Activated CD4-positive, alpha-beta T cell treated with anti-CD3 and anti-CD28 coated beads, Interleukin-10, Interleukin-2, amounts not matched to agents 100 ng/mL and 50 ng/mL, durations not matched to agents 16 hours and 8 hours (primary cell): ENCODE measurements at places on chromosomes 3 and 15.

DNA sequence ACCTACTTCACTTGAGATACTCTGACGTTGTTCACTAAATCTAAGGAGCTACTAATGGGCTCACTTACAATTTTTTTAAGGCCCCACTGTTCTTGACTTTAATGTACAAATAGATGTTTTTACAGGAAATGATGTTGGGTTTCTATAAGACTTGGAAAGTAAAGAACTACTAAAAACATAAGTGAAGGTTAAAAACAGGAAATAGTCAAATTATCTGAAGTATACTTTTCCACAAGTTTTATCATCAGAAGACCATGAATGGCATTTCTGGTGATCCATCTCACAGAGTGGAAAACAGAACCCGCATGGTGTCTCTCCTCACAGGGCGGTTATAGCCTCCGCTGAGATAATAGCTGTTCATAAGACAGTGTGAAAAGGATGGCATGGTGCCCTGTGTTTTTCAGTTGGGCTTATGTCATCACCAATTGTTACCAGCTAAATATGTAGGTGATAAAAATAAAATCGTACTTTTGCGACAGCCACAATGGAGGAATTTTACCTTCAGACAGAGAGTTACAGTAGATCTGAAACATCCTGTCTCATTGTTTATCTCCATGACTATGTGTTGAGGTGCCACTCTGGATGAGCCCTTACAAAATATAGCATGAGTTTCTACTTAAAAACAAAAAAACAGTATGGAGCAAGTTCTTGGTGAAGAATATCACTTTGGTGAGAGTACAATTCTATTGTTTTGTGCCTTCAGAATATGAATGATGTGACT is 462.4 kb downstream of the RAP2B start:
- DNase-seq: peak; percentile 69

DNA sequence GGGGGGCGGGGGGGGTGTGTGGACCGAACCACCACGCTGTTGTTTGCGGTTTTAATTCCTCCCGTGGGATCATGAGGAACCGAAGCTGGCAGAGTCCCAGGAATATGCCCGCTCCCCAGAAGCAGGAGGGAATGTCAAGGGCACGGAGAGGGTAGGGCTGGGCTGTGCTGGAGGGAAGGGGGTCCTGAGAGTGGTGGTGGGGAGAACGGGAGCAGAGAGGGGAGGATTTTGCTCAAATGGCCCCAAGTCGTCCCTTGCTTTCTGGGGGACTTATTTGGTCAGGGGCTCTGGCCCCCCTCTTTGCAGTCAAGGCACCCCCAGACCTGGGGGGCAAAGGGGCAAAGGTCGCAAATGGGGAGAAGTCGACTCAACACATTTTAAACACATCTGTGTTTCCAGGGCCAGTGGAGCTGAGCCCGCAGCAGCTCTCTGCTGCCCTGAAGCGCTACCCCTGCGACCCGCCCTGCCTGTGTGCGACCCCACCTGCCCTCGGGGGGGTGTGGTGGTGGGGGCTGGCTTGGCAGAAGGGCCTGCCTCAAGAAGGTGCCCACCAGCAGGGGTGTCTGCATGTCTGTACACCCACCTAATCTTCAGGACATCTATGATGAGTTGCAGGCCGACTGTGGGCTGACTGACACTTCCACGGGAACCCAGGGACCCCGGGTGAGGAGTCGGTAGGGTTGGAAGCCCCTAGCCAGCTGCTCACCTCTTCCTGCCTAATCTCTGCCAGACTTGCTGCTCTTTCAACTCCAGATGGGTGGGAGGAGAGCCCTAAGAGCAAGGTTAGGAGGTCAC is 602 bp upstream of the ATP2B2 start:
- no peak for DNase-seq

DNA sequence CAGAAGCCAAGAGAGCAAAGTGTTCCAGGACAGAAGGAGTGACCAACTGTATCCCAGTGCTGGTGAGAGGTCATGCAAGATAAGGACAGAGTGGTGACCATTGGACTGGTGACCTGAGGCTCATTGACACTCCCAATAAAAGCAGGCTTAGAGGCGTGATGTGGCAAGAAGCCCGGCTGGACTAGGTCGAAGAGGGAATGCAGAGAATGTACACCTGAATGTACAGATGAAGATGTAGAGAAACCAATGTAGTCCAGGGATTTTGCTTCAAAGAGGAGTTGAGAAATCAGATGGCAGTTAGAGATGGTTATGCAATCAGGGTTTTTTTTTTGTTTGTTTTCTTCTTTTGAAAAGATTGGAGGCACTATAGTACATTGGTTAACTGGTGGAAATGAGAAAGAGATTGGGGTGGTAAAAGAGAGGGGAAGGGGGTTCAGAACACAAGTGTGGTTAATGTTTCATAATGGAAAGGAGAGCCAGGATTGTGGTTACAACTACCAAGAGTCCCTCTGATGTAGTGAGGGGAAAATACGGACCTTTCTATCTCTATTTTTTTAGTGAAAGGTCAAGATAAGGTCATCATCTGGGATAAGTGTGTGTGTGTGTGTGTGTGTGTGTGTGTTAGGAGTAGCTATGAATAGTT is 23.3 kb downstream of the ST3GAL6 start:
- peak; percentile 13 for DNase-seq

- peak; percentile 59 for DNase-seq
Measured at GRCh38 chr15:40282147-40282868, 556 bp downstream of the ANKRD63 start.

DNA sequence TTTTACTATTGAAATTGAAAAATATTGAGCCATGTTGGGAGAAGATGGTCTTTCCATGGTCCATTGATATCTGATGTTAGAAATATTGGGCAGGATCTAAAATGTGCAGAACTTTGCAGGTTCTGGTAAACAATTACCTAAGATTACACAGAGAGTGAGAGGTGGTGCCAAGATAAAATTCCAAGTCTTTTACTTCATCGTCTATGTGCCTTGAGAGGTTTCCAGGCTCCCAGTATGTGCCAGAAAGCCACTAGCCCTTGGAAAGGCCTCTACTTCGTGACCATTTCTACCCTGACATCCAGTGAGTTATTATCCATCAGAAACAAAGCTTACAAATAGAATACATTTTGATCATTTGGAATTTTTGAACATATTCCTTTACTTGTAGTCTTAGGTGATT is 27.6 kb downstream of the CD200 start:
- DNase-seq: no peak
